ENCODE measurements at places on chromosomes 13 and 19.

- DNase-seq = no peak
Measured at GRCh38 chr13:84417416-84417815, 535.1 kb upstream of the SLITRK1 start.

DNA sequence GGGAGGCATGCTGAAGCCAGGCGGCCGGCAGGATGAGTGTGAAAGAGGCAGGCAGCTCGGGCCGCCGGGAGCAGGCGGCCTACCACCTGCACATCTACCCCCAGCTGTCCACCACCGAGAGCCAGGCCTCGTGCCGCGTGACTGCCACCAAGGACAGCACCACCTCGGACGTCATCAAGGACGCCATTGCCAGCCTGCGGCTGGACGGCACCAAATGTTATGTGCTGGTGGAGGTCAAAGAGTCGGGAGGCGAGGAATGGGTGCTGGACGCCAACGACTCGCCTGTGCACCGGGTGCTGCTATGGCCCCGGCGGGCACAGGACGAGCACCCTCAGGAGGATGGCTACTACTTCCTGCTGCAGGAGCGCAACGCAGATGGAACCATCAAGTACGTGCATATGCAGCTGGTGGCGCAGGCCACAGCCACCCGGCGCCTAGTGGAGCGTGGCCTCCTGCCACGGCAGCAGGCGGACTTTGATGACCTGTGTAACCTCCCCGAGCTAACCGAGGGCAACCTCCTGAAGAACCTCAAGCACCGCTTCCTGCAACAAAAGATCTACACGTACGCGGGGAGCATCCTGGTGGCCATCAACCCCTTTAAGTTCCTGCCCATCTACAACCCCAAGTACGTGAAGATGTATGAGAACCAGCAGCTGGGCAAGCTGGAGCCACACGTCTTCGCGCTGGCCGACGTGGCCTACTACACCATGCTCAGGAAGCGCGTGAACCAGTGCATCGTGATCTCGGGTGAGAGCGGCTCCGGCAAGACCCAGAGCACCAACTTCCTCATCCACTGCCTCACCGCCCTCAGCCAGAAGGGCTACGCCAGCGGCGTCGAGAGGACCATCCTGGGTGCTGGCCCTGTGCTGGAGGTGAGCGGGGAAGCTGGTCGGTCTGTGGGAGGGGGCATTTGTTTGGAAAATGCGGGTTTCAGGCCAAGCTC, 26.4 kb downstream of the MYO9B start:
- no peak for DNase-seq

GRCh38 chr19:16883522-16883921, 5.3 kb upstream of the F2RL3 start:
- DNase-seq = no peak

DNA sequence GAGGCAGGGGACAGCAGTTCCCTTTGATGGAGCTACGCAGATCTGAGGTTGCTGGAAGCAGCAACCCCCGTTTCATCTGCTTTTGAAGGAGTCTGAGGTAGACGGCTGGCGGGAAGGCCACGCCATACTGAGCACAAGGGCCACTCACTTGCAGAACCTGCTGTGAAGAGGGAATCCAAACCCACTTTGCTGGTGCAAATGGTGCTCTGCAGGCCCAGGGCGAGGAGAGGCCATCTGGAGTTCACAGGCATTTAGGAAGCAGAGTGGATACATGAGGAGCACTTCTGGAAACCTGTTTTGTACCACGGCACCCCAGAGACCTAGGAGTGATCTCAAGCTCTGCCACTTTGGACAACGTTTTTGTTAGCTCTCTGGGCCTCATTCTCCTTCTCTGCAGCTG, 227.8 kb downstream of the UQCRFS1 start:
- DNase-seq = no peak

- no peak for DNase-seq
Measured at GRCh38 chr13:99666146-99666805, 165.0 kb downstream of the TM9SF2 start.

DNA sequence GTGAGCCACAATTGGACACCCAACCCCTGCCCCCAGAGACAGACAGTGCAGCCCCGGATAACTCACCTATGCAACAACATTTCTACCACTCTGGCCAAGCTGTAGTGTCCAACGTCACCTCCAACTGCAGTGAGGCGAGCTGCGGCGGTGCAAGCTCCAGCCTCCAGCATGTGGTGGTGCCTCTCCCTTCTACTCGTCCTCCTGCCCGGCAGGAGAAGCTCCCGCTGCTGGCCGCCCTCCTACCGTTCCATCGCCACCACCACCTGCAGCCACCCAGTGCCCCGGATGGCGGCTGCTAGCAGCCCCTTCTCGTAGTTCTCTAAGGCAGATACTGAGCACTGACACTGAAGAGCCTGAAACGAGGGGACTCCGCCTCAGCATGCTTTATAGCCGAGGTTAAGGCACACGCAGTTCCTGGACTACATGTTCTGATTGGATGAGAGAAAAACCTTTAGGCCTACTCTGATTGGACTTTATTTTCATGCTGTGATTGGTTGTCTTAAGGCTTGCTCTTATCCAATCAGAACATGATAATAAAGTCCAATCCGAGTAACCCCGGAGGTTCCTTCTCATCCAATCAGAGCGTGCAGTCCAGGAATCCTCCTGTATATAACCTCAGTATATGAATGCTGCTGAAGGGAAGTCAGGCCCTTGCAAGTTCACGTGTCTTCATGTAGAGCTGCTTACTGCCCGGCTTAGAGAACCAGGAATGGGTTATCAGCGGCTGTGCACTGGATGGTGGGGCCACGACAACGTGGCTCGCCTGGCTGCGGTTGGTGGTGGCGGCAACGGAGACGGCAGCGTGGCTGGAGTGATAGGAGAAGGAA, 63.5 kb downstream of the TUBA3C start:
- DNase-seq = no peak

DNA sequence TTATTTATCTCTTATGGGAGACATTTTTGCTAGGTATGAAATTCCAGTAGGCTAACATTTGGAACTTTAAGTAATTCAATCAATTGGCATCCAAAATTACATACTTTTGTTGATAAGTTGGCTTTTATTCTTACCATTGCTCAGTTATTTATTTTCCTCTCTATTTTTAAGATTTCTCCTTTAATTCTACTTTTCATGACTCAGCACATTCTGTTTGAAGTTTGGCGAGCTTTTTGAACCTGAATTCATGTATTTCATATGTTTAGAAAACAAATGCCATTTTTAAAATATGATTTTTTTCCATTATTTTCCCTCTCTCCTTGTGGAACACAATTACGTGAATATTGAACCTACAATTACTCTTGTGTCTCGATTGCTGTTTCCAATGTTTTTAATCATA, 2896.3 kb upstream of the PCDH20 start:
- DNase-seq = no peak

- no peak for DNase-seq
Measured at GRCh38 chr19:45074744-45075300, 1.5 kb downstream of the ZNF296 start.

GRCh38 chr19:51122112-51122981, 2.4 kb upstream of the SIGLEC9 start:
- DNase-seq = no peak

DNA sequence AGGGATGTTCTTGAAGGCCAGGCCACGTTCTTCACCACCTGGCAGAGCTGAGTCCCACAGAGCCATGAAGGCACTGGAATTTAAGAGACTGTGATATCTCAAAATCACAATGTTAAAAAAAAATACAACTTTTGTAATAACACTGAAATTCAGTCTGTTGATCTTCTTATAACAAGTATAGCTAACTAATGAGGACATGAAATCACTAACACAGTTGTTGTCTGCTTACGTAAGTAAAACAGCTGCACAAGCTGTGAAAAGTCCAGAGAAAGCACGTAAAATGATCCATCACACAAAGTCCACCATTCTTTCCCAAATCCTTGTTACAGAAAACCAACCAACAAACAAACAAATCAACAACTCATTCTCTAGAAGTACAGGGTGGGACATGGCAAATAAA, 32.9 kb downstream of the FLT3 start:
- DNase-seq = no peak

DNA sequence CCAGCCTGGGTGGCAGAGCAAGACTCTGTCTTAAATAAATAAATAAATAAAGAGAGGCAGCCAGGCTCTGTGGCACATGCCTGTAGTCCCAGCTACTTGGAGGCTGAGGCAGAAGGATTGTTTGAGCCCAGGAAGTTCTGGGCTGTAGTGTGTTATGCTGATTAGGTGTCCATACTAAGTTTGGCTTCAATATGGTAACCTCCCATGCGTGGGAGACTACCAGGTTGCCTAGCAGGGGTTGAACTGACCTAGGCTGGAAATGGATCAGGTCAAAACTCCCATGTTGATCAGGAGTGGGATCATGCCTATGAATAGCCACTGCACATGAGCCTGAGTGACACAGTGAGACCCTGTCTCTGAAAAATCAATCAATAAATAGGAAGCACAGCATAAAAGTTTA, 4.0 kb upstream of the SNRNP70 start:
- no peak for DNase-seq

GRCh38 chr19:41619018-41619556, 7.8 kb downstream of the CEACAM4 start:
- no peak for DNase-seq

- peak; percentile 31 for DNase-seq
Measured at GRCh38 chr19:19460258-19460731, 54.8 kb downstream of the GATAD2A start.

- DNase-seq = no peak
Measured at GRCh38 chr13:23793711-23794110, 95.5 kb downstream of the MIPEP start.

DNA sequence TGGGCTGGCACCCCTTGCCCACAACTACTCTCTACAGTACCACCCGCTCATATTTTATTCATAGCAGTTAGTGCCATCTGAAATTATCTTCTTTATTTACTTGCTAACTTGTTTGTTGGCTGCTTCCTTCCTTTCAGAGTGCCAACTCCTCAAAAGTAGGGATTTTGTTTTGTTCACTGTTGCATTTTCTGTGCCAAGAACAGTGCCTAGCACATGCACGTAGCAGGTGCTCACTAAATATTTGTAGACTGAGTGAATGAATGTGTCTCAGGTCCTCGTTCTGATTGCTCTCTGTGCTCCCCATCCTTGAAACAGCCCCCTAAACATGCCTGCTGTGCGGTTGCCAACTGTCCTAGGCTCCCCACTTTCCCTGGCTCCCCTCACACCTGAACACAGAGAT, 1.5 kb downstream of the GIPC1 start:
- no peak for DNase-seq

GRCh38 chr19:17680230-17680722, 7.9 kb downstream of the UNC13A start:
- DNase-seq = no peak

DNA sequence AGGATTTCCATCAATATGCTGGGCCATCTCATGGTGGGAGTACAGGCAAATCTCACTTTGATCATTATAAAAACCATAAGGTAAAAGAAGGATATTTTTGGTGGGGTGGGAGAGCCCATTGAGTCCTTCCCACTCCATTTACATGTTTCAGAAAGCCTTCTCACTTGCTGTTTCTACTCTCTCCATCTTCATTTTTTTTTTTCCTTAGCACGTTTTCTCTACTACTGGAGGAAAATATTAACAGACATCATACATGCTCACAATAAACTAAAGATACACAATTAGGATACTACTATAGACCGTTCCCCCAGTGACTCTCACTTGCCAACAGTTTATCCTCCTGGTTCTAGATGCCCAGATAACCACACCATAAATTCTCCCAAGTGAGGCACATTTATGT, 1.8 kb upstream of the AKAP8 start:
- DNase-seq = no peak

DNA sequence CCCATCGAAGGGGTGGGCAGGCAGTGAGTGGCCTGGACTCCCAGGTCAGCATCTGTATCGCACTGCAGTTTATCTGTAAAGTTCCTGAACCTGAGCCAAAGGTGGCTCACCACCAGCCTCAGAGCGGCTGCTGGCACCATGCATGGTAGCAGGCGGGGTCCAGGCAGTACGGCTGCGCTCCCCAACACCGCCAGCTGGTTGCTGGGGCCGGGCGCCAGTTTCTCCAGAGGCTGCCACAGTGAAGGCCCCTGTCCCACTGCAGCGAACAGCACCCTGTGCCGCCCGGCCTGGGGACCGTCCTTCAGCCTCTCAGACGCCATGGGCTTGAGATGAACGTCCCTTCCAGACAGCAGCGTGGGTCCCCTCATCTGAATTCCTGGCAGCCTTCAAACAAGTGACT, 109.8 kb downstream of the KDM4B start:
- no peak for DNase-seq

DNA sequence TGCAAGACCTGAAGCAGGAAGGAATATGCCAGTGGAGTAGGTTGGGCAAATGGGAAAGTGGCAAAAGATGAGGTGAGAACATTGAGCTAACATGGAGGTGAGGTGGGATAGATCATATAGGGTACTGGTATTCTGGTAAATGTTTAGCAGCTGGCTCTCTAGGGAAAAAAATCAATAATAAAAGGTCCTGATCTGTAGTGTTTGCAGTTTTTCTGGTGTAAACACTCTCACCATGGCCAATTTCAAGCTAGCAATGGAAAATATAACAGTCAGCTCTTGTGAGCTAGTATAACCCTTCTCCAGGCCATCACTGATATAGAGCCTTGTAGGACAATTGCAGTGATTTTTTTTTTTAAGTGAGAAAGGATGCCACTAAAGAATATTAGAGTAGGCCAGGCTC, 31.3 kb downstream of the RFC3 start:
- DNase-seq = no peak

- no peak for DNase-seq
Measured at GRCh38 chr13:76837801-76838200, 48.4 kb downstream of the KCTD12 start.
